ENCODE measurements at places on chromosomes 6 and 20.

DNA sequence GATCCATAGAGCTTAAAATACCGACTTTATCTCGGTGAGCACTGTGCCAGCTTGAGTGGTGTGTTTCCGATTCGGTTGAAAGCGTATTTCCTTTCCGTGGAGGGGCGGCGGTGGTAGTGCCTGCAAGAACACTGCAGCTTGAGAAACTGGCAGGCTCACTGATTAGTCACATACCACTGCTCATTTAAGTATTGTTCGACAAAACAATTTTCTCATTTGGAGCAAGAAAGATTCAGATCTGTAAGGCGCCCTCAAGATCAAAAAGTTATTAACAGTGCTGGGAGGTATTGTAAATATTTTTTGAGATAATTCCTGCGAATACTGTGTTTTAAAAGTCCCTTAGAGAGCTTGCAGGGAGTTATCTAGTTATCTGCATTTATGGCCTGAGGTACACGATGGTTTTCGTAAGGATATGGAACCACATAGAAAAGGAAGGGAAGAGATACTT lies 1.3 kb downstream of the MAPK14 start:
- DNase-seq, result peak; percentile 72

DNA sequence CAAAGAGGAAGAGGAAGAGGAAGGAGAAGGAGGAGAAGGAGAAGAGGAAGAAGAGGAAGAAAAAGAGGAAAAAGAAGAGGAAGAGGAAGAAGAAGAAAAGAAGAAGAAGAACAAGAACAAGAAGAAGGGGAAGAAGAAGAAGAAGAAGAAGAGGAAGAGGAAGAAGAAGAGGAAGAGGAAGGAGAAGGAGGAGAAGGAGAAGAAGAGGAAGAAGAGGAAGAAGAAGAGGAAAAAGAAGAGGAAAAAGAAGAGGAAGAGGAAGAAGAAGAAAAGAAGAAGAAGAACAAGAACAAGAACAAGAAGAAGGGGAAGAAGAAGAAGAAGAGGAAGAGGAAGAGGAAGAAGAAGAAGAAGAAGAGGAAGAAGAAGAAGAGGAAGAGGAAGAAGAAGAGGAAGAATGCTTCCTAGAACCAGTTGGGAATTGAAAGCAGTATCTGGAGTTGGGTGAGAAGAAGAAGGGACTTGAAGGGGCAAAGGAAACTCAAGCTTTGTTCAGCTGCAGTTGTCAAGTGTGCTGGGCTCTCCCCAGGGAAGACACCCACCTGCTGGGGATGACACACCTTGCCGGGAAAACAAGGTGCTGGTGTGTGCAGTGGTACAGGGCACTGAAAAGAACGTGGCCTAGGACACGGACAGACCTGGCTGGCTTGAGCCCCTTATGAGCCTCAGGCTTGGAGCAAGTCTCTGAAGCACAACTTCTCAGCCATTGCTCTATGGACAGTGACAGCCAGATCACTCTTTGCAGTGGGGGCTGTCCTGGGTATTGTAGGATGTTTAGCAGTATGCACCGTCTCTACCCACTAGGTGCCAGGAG lies 30.1 kb upstream of the ARFGEF2 start:
- no peak for DNase-seq

DNA sequence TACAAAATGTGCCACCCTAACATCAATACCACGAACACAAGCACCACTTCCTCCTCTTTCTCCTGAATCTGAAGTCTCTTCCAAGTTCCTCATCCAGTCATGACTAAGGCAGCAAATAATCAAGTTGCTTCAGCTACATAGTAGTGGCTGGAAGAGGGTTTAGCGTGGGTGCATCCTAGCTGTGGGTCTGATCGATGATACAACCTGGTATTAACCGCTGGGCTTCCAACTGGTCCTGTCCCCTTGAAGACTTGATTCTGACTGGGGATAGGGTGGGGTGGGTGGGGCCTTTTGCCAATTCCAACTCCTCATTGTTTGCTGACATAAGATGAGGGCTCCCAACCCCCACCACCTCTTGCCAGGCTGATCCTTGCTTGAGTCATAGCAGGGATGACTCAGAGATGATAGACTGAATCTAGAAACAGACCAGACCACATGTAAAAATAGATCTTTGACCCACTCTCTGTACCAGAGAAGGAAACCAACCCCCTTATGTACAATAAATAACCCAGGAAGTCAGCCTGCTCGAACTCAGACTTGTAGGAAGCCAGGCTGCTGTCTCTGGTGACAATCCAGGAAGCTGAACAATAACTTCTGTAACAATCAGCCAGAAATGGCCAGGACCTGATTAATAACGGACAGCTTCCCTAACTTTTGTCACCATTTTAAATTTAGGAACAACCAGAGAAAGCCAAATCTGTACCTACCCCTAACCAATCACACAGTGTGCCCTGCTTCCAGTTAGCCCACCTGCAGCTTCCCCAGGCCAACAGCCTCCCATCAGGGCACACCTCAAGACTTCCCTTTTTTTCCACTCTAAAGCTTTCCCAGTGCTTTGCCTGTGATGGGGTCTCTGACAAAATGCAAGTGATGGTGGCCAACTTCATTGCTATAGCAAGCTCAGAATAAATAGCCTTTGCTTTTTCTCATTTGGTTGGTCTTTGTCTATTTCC lies 68.9 kb upstream of the FAM184A start:
- peak; percentile 98 for DNase-seq

GRCh38 chr6:7996538-7997111 lies 67.6 kb downstream of the BLOC1S5 start:
- peak; percentile 62 for DNase-seq

DNA sequence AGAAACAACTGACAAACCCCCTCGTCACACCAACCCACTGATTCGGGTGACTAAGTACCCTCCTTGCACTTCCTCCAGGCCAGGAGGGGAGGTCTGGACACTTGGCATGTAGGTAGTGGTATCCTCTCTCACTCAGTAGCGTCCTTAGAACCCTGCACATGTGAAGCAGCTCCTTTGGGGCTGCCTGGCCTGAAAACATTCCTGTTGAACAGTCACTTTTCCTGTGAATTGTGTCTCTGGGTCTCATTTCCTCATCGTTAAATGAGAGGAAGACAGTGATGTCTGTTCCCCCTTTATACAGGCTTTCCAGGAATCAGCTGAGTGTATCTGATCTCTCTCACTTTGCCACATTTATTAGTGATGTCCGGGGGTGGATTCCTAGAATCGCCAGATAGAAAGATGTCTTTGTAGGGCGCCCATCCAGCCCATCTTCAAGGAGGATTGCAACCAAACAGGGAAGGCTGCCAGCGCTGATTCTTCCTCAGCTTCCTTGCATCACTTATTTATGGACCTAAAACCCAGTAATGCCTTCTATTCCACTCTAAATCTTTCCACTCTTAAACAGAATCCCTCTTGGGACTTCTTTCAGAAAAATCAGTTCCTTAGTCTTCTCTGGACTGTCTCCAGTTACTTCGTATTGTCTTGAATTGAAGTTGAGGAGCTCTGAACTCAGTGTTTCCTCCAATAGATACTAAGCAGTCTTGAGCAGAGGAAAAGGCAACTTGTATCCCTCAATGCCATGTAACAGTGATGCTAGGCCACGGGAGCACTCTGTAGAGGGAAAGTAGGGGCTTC lies 9.4 kb upstream of the POPDC3 start:
- DNase-seq, result no peak

DNA sequence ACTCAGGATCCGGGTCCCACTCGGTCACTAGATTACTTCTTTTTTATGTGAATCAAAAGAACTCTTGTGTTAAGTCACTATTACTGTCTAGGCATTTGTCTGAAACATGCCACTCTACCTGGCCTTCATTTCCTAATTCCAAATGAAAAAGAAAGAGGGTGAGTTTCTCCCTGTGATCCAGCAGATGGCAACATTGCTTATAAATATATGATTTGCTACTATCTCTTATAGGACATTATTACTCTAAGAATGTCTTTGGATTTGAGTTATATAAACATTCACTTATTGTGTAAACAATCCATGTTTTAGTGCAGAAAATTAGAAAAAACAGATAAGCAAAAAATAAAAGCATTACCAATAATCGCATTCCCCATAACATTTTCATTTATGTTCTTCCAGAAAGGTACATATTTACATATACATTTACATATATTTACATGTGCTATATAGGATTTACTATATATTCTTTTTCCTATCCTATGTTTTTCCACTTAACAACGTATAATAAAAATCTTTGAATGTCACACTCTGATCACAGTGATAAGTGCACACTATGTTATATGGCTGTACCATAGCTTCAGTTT lies 66.9 kb downstream of the FAXC start:
- DNase-seq, result peak; percentile 13

- no peak for DNase-seq
Measured at GRCh38 chr20:17430125-17430950, 100.8 kb downstream of the BFSP1 start.

- DNase-seq, result no peak
Measured at GRCh38 chr20:57317316-57317788, 12.3 kb upstream of the SPO11 start.

- no peak for DNase-seq
Measured at GRCh38 chr6:46972531-46972930, 50.8 kb upstream of the ADGRF5 start.

DNA sequence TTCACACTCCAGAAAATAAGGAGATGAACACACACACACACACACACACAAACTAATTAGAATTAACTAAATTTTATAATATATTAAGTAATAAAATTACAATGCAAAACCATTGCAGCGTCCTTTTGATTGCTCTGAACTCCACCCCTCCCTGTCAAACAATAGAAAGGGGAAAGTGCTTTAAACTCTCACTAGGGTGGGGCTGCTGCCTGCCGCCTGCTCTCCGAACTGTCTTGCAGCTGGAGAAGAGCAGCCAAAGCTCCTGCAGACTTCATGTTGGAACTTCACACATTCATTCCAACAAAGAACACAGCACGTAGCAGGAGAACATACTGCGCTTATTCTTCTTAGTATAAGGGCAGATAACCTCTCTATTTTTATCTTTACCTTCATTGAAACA lies 83.2 kb downstream of the GCLC start:
- no peak for DNase-seq

- no peak for DNase-seq
Measured at GRCh38 chr6:135163440-135163738, 17.7 kb upstream of the MYB start.

GRCh38 chr6:84645000-84645399 lies 119.4 kb downstream of the TBX18 start:
- peak; percentile 80 for DNase-seq

- DNase-seq, result peak; percentile 37
Measured at GRCh38 chr6:134853111-134854055, 96.5 kb downstream of the ALDH8A1 start.

DNA sequence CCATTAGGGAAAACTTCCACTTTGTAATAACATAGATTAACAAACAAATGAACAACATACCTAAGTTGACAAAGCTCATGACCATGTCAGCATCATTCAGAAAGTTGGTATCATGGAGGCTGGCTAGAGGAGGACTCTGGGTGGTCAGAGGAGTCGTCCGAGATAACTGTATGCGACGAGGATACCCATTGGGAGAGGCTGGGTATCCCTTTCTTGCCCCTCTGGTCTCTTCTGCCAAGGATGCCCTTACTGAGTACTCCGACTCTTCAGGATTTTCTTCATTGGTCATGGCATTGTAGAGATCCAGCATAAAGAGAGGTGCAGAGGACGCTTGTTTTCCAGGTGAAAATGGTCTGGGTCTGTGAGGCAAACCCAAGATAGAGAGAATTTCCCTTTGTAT lies 1.1 kb downstream of the BMP5 start:
- DNase-seq, result no peak

DNA sequence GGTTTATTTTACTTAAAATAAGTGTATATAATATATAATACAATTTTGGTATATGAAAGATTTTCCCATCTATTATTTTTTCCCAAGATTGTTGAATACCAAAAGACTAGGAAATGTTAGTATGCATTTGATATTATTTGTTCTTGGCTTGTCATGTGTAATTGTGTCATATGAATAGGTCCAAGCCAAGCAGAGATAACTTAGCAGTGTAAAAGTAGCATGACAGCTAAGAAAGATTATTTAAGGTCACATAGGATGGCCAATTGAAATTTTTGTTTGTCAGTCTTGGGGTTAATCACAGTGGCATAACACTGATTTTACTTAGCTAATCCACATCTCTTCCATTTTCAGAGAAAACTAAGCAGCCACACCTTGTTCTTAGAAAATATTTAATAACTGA lies 38.8 kb upstream of the RSPO3 start:
- DNase-seq, result no peak

Data from fibroblast of skin of back (primary cell).